Stimulated activated CD4-positive, alpha-beta T cell treated with anti-CD3 and anti-CD28 coated beads, TNF-alpha, amount 100 ng/mL, for 4 hours (primary cell): ENCODE measurements at places on chromosomes 1 and 21.
A peak's percentile ranks its signal among the peaks of the same experiment; 100 is the strongest.

DNA sequence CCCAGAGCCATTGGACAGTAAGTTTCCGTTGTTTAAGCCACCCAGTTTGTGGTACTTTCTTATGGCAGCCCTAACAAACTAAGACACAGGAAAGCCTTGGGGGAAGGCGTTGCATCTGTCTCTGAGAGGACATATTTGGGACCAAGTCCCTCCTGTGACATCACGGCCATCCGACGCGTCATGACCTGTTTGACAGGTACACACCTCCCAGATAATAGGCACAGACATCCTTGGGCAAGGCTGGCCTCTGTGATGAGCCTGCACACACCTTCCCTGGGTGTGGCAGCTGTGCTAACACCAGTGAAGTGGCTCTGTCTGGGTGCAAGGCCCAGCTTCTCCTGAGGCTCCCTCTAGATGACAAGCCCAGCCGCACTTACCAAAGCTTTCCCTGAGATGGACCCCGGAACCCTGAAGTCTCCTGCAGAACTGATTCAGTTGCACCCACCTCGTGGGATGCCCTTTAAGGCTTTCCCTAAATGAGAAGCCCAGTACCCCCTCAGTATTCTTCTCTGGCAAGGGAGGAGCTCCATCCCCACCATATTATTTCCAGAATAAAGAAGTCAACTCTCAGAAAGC, 136.5 kb downstream of the ZSCAN20 start:
- no peak for DNase-seq

DNA sequence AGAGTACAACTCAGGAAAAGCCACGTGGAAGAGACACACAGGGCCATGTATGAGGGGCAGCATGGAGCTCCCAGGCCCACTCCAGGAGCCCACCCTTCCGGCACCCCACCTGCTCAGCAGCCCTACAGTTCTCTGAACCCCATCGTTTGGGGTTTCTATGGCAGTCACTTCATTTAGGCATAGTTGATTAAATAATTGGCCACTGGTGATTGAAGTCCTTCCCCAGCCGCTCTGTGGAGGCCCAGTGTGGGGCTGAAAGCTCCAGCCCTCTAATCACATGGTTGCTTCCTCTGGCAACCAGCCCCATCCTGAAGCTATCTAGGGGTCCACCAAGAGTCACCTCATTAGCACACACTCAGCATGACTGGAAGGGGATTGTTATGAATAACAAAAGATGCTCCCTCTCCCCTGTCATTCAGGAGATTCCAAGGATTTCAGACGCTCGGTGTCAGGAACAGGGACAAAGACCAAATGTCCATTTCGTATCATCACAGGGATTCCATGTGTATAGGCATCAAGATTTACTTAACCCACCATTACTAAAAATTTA, 12.2 kb upstream of the S100A7A start:
- no peak for DNase-seq

DNA sequence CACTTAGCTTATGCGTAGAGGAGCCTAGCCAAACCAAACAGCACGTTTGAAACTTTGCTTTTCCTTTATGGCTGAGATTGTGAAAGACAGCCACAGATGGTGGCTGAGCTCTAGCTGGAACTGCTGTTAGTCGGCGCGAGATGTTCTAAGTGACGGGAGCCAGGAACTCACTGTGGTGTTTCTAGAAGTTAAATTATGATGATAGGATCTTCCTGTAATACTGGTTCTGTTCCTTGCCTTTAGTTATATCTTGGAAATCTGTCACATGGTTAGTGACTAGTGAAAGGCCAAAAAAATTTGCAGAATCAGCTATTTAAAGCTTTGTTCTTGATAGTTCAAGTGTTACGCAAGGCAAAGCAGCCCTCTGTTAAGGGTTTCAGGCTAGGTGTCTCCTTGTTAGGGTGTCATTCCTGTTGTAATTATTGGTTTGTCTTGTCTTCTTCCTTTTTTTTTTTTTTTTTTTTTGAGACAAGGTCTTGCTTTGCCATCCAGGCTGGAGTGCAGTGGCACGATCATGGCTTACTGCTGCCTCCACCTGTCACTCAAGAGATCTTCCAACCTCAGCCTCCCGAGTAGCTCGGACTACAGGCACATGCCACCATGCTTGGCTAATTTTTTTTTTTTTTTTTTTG, 22.6 kb downstream of the AK4 start:
- no peak for DNase-seq

GRCh38 chr21:20572582-20572981, 425.6 kb upstream of the NCAM2 start:
- no peak for DNase-seq

- DNase-seq, result no peak
Observed at GRCh38 chr1:66852870-66853269, 51.8 kb upstream of the INSL5 start.

DNA sequence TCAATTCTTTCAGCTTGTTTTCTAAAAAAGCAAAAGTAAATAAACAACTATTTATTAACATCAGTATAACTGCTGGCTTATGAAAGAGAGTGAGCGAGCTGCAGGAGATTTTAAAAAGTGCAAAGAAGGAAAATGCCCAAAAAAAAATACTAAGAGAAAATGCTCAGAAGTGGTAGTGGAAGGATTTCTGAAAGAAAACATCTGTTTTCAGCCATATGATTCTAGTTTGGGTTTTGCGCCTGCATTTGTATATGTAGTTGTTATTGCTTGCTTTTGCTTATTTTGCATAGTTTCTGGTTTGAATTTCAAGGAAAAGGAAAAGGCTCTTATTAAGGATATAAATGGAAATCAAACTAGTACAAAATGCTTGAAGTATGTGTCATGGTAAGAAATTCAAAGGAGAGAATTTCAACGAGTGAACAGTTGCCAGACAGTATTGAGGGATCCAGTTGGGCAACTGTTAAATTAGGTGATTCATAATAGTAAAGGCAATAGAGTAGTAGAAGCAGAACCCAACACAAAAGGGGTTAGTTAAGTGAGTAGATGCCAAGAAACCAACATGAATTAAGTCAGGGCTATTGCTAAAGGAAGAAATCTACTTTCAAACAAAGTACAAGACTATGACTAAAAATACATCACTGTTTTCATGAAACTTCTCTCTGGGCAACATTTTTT, 1.2 kb downstream of the GBP5 start:
- no peak for DNase-seq

DNA sequence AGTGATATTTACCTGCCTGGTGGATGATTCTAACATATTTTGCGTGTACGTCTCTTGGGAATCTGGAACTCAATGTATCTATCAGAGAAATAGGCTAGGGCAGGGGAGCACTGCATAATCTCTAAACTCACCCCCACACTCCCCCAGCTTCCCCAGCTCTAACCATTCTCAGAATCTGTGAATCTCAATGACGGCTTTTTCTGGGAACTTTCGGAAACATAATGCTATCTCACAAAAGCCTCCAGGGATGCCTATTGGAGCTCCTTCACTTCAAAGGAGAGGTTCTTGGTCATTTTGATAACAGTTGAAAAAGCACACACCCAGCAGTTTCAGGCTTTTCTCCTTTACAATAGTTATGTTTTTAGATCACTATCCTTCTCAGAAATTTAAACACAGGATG, 113.8 kb upstream of the MAGI3 start:
- no peak for DNase-seq

DNA sequence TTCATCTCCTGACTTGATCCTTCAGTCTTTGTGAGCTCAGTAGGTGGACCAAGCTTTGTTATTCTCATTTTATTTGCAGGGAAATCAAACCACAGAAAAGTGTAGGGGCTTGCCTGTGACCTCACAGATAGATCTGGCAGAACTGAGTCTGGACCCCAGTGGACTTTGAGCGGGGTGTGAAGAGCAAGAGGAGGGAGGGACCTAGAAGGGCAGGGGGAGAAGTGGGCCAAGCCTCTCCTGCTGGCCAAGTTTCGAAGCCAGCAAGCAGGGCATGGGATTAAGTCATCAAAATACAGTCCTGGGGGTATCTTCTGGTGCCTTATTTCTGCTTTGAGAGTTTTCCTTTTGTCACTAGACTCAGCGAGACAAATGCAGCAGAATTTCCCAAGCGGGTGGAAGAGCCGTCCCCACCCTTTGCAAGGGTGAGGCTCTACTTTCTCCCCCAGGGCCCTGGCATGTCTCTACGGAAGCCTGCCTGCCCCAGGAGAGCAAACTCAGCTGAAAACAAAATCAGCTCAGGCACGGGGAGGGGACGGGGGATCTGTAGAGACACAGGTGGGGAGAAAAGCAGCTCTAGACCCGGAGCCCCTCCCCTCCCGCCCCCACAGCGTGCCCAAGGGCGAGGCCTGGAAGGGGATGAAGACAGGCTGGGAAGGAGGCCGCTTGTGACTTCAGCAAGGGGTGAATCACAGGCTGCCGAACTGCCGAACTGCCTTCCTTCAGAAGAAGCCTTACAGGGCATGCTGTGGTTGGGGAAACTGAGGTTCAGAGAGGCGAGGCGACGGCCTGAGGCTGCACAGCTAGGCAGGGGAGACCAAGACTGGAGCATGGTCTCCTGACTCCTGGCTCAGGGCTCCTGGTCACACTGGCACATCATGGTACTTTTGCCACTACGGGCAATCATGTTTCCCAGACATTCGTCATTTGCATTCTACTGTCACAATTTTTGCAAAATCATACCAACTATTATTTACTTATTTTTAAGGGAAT, 19.2 kb downstream of the PKP1 start:
- DNase-seq, result no peak

GRCh38 chr1:183585038-183585437, 5.2 kb downstream of the NCF2 start:
- DNase-seq, result no peak

GRCh38 chr21:29208682-29209059, 78.2 kb downstream of the MAP3K7CL start:
- no peak for DNase-seq

DNA sequence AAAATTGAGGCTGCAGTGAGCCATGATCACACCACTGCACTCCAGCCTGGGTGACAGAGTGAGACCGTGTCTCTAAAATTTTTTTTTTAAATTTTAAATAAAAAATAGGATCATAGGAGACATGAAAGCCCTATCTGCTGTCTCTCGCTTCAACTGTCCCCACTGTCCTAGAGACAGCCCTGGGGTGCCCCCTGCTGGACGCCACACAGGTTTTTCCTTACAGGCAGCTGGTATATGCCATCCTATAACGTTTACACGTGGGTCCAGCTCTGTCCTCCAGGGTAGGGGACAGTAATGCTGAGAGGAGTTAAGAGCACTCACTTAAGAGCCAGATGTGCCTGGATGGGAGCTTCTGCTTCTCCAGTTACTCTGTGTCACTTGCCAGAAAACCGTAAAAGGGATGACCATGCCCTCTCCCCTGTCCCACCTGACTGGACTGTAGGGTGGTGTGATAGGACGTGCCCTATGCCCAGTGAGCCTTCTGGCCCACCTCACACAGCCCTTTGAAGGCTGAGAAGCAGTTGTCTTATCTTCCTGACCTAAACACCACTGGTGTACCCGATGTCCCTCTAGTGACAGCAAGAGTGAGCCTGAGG, 8.5 kb downstream of the FBXO2 start:
- peak; percentile 61 for DNase-seq

DNA sequence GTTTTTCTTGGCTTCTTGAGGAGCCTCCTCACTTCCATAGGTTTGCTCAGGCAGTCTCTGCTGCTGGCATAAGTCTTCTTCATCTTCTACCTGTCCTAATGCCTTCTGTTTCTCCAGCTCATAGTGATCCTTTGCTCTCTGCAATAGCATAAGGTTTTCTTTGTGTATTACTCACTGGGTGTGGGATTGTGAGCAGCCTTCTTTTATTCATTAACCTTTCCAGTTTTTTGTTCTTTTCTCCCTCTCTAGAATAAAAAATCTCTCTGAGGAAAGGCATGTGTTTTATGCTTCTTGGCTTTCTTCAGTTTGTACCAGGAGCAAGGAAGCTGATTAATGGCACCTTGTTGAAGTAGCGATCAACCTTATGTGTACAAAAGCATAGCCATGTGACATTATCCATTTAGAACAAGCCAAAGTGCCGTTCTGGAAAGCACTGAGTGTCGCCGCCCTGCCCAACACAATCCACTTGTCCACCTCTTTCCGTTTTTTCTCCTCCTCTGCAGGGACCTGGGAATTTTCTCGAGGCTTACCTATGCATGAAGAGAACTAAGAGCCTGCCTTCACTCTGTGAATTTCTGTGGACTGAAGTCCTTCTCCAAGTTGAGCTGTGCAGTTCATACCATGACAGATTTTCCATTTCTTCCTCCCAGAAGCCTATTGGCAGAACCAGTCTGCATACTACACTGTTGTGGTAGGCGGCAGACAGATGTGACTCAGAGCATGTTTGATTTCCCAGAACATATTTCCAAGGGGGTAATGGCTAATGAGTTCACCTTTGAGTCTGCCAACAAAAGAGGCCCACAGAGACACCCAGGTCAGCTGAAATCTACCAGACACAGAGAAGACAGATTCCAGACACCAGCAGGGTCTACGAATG, 39.0 kb downstream of the DPT start:
- DNase-seq, result no peak

- no peak for DNase-seq
Observed at GRCh38 chr21:18620436-18620835, 216.9 kb upstream of the TMPRSS15 start.

- DNase-seq, result no peak
Observed at GRCh38 chr1:175742790-175743459, 470 bp downstream of the TNR start.

DNA sequence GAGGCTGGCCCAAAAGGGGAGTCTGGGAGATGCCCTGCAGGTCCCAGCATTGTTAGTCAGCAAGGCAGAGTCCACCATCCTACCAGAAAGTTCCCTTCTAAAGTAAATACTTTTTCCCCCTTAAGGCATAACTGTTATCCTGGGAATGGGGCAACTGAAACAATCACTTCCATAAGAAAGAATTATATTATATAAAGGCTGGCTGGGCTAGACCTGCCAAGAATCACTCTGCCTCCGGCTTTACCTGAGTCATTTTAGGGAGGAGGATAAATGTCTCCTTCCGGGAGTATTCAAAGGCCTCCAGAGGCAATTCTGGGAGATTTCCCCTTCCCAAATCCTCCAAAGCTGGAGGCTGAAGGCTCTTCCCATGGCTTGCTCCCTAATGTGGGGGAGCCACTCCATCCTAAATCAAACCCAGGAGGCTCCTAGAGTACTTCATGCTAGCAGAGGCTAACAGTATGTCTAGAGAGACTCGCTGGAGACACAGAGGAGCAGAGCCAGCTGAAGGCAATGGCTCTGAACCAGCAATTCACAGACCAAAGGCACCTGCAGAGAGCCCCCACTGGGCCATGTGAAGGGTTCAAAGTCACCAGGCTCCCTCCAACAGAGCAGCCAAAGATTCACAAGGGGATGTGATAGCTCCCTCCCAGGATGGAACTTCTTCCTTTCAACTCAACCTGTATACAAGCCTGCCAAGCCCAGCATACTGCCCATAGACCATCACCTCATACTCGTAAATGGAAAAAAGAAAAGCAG, 116.0 kb downstream of the ASTN1 start:
- DNase-seq, result no peak
